ENCODE measurements at places on chromosomes 3 and 15.

DNA sequence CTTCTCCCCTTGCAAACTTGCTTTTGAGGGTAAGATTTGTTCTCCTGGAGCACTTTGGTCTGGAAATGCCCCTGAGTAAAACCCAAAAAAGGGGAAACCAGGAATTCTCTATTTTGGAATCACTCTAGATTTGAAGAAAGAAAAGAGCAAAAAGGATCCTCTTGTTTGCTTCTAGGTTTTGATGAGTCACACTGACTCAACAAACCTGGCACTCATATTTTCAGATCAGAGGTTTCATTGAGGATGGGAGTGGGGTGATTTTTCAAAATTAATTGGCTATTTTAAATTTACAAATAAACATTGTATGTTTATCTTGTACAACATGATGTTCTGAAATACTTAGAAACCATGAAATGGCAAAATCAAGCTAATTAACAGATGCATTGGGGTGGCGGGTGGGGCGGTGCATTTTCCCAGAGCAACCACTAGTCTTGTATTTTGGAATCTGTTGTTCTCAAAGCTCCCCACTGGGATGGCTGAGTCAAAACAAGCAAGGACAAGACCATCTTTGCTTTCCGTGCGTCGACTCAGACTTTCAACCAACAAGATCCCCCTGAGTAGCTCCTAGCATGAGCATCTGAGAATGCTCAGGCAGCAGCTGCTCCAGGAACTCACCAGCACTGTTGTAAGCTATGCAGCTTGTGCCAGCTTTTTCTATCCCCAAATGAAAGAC lies 451.4 kb downstream of the WDR72 start:
- DNase-seq, result no peak

GRCh38 chr15:62775932-62776331 lies 266.6 kb upstream of the TPM1 start:
- DNase-seq, result no peak

GRCh38 chr3:138296639-138297038 lies 33.0 kb downstream of the NME9 start:
- DNase-seq, result no peak

DNA sequence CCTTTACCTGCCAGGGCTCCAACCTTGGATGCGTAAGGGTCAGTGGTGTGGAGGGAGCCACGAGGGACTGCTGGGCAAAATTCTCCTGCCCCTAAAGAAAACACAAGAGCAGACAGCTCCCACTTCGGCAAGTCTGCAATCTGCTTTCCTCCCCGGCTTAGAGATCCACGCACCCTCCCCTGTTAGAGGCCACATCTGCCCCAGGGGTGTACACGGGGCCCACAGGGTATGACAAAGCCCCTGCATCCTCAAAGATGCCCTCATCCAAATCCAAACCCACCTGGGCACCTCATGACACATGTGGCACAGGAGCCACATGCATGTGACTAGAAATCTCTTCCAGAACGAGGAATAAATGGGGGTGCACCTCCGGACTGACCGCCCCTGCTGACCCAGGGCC lies 25.5 kb downstream of the ZXDC start:
- DNase-seq, result no peak

- no peak for DNase-seq
These were observed 223.3 kb upstream of the TPRG1 start for GRCh38 chr3:188948281-188948996.

DNA sequence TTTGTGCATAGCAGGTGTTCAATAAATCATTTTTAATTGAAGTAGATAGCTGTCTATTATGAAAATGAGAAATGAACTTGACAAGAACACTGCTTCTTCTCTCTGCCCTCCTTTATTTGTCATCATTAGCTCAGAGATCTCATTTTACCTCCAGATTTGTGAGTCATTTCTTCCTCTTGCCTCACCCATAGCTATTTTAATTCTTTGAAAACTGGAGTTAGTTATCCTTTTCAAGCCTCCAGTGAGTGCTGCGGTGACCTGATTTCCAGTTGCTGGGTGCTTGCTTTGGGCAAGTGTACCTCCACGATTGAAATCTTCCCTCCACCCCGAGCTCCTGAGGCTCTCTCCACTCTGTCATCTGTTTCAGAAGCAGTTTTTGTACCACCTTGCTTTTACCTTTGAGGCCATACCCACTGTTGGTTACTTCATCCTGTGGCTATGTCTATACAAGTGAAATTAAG lies 114.6 kb downstream of the NFKBIZ start:
- no peak for DNase-seq

DNA sequence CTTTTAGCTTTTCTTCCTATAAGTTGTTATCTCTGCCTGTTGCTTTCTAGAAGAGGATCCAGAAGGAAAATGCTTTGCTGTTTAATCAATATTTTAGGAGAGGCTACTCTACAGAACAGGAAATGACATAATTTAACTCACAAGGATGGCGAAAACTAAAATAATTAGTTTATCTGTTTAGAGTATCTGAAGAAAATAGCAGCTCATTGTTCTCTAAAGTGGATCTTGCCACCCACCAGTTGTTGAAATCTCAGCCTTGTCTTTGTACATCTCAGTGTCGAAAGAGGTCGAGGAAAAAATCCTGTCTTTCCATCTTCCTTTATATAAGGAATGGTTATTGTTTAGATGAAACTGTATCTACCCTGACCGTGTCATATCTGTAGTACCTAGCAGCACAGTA lies 126.6 kb downstream of the ZNF609 start:
- DNase-seq, result no peak

DNA sequence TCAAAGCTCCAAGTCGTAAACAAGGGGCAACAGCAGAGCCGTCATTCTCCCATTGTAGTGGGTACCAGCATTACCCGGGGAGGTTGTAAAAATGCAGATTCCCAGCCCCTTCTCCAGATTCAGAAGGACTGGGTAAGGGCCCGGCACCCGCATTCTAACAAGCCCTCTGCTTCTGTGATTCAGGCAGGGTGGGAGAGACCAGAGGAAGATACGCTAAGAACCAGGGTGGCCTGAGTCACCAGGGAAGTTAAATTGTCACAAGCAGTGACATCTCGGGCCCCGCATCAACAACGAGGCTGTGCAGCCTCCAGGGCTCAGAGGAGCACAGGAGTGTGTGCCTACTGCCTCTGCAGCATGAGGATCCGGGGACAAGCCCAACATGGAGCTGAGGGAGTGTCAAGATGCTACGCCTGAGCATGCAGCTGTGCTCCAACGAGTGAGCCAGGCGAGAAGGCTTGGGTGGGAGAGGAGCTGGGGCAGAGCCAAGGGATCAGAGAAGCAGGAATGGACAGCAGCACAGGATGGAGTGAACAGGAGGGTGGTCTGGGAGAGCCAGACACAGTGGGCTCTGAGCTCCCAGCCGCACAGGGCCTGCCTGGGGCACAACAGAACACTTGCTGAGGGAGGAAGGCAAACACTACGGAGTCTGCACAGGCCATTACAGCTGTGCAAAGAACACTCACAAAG lies 68.5 kb downstream of the CPN2 start:
- DNase-seq, result no peak

- no peak for DNase-seq
These were observed 35.1 kb upstream of the PTPRG start for GRCh38 chr3:61526308-61526707.
